ENCODE measurements at places on chromosomes 7 and 10.
A peak's percentile ranks its signal among the peaks of the same experiment; 100 is the strongest.

DNA sequence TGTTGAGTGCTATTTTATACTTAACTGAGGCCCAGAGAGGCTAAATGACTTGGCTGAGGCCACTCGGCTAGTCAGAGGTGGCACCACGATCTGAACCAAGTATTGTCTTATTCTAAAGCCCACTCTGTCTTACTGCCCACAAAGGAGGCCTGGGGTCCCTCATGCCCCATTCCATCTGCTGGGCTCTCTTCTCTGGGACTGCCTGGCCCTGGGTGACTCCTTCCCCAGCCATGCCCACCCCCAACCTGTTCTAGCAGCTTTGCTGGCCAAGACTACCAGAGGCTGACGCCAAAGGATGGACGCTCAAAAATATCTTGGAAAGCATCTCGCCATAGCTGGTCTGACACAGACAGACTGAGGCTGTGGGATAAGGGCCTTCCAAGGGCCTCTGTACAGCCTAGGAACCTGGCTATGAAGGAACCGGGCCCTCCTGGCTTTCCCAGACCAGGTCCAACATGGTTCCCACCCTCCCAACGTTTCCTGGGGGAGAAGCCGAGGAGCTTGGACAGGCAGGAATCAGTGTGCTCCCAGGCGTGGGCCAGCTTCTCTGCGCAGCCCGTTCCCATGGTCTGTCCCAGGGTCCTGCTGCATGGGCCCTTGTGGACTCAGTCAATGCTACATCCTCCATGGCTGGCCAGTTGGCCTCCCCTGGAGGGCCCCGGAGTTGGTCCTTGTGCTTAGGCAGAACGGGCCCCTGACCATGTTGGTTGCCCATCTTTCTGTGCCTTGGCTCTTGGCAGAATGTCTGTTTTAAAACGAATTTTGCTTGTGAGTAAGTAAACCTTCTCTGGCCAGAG, 11.7 kb downstream of the HSPA12A start:
- no peak for DNase-seq

- peak; percentile 24 for DNase-seq
Measured at GRCh38 chr7:5665094-5666025, 116.1 kb downstream of the RNF216 start.

GRCh38 chr10:117662751-117663540, 120.4 kb downstream of the EMX2 start:
- DNase-seq = no peak

DNA sequence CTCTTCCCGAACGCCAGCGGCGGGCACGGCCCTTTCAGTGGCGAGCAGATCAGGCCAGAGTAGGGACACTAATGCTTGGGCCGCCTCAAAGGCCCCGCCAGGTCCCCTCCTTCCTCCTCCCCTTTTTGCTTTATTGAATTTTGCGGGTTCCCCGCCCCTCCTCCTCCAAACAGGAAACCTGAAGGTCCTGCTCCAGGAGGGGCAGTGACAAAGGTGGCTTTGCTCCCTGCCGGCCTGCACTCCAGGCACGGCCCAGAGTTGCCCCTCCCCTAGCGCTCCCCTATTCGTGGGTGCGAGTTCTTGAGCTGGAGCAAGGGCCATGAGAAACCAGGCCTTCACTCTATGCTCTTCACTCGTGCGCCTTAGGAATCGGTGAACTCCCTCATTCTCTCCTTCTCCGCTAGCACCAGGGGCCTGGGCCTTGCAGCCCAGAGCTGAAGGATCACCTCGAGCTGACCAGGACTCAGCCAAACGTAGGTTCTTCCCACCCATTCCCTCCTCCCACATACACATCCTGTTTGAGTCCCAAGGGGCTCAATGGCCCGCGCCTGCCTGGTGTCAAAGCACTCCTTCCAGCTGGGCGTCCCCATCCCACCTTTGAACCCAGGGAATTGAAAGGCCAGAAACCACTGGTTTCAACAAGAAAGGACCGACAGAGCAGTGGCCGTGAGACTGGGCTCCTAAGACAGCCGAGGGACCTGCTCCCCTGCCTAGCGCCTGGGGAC, 619 bp upstream of the HOXA6 start:
- DNase-seq = no peak

- DNase-seq = peak; percentile 16
Measured at GRCh38 chr10:71756311-71757191, 16.8 kb downstream of the VSIR start.

- DNase-seq = no peak
Measured at GRCh38 chr7:29523728-29524127, 39.9 kb upstream of the PRR15 start.

DNA sequence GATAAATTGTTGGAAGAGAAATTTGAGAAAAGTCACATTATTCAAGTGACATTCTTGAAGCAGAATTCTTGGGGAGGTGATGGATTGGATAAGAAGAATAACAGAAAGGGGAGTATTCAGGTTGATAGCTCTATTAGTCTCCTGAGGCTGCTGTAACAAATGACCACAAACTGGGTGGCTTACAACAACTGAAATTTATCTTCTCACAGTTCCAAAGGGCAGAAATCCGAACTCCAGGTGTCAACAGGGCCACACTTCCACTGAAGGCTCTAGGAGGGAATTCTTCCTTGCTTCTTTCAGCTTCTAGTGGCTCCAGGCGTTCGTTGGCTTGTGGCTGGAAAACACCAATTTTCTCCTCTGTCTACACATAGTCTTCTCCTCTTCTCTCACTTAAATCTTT, 99.8 kb downstream of the TES start:
- no peak for DNase-seq

DNA sequence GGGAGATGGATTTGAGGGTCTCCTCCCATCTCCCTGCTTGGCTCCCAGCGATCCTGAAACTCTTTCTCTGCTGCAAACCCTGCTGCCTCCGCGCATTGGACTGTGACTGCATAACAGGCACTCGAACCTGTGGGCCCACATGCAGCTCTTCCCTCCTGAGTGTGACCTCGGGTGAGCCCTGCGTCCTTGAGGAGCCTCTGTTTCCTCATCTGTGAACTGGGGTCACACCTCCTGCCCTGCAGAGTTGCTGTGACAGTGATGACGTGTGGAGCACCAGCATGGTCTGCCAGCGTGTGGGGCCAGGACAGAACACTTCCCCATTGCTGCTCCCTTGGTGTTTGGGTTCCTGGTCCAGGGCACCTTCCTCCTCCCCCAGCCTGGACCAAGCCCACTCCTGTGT, 46.9 kb upstream of the PSMG3 start:
- no peak for DNase-seq

- DNase-seq = no peak
Measured at GRCh38 chr10:50469778-50470193, 154.0 kb downstream of the SGMS1 start.

GRCh38 chr7:128840326-128841170, 10.3 kb downstream of the FLNC start:
- DNase-seq = no peak

GRCh38 chr7:55965805-55966421, 1.5 kb downstream of the NIPSNAP2 start:
- DNase-seq = peak; percentile 4

GRCh38 chr7:39313974-39314373, 252.2 kb upstream of the YAE1 start:
- DNase-seq = no peak

DNA sequence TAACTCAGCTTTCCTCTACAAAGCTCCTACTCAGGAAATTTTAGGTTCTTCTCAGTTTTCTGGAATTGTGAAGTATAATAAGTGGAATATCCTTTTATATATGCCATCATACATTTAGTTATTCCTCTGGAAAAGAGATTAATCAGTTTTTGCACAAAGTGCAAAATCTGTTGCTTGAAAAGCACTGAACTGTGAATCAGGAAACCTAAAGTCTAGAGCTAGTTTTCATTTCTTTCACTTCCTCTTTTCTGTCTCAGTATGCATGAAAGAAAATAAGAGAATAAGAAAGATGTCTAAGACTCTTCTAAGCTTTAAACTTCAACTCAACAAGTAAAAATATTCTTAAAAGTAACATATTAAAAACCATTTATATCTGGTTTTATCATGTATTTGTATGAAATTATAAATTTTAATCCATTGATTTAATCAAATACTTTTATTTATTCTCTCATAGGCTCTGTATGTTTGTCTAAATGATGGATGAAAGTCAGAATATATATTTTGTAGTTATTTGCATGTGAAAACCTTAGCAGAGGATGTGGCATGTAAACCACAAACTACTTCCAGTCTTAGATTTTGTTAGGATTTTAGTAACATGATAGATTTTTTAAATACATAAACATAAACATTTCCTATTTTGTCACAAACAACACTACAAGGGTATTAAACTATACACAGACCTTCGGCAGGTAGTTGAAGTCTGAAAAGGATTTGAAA, 1073.0 kb downstream of the XPNPEP1 start:
- no peak for DNase-seq

GRCh38 chr10:91798649-91799611, 704 bp downstream of the TNKS2 start:
- no peak for DNase-seq

- no peak for DNase-seq
Measured at GRCh38 chr7:100190048-100190711, 12.5 kb downstream of the STAG3 start.

- no peak for DNase-seq
Measured at GRCh38 chr10:122835908-122836307, 9.7 kb downstream of the CUZD1 start.

- DNase-seq = no peak
Measured at GRCh38 chr7:130222-130572, 62.2 kb upstream of the FAM20C start.

DNA sequence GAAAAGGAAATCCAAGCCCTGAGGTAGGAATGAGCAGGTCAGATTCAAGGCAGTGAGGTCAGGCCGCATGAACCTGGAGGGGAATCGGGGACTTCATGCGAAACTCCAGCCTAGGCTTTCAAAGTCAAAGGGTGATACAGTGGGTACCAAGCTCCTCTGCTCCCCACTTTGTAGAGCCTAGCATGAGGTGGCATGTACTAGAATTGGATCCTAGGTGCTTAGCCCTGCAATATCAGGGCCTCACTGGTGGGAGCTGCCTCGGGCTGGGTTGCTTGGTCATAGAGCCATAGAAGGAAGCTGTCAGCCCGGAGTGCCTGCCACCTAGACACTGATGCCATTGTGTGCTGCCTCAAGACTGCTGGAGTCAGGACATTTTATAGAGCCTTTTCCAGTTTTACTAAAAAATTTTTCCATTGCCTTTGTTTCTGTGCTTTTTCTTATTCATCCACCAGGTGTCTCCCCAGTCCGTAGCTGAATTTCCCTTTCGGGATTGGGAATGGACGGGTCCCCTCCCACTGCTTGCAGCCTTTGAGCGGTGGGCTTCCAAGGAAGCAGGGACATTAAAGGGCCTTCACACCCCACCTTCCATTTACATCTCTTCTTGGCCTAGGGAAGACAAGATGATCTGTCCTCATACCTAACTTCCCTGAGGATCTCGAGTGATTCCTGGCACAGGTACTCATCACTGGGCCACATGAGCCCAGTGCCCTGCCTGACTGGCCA, 5.5 kb upstream of the LZTS2 start:
- DNase-seq = peak; percentile 46

DNA sequence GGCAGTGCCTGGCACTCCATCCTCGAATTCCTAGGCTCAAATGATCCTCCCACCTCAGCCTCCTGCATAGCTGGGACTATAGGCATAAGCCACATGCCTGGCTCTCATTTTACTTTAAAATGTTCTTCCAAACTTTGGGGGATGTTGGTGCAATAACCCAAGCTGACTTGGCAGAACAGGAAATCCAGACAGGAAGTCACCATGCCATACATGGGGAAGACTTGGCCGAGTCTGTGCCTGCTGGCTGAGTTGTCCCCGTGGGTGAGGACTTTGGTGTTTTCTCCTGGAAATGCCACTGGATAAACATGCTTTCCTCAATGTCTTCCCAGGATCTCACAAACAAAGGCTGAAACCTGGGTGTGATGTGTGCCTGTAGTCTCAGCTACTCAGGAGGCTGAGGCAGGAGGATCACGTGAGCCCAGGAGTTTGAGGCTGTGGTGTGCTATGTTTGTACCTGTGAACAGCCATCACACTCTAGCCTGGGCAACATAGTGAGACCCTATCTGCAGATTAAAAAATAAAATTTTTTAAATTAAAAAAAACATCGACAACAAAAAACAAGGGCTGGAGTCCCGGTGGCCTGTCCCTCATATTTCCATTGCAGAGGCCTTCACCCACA, 19.8 kb downstream of the HKDC1 start:
- no peak for DNase-seq

GRCh38 chr7:73448609-73449008, 15.0 kb downstream of the FZD9 start:
- DNase-seq = no peak

DNA sequence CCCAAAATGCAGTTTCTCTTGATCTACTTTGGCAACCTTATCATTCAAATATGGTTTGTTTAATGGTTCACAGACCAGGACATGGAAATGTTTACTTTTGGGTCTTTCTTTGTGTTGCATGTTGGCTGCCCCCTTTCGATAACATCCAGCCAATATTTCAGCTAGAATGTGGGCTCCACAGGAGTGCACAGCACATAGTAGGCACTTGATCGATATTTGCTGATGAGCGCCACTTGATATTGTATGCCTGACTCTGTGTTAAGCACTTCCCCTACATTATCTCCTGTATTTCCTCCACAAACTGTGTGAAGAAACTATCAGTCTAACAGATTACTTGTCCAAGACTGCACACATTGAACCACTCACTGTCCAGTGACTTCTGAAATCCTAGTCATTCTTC, 60.2 kb downstream of the SMURF1 start:
- no peak for DNase-seq
